Activated effector memory CD4-positive, alpha-beta T cell treated with anti-CD3 and anti-CD28 coated beads, Interleukin-2, amount 50 U/mL, for 16 hours (primary cell): ENCODE measurements at places on chromosomes 11 and 22.

GRCh38 chr11:127454856-127455255, 454.3 kb upstream of the KIRREL3 start:
- DNase-seq, result no peak

DNA sequence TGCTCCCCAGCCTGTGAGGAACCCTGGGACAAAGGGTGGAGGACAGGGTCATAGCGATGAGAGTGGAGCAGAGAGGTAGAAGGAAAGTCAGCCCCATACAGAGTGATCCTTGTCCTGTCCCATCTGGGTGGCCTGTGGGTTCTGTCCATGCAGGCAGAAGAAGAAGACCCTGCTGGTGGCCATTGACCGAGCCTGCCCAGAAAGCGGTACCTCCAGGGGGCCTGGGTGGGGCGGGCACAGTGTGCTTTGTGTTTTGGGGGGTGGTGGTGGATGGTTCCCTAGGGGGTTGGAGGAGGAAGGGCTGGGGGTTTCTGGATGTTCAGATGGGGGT, 7.9 kb downstream of the SIDT2 start:
- peak; percentile 53 for DNase-seq

DNA sequence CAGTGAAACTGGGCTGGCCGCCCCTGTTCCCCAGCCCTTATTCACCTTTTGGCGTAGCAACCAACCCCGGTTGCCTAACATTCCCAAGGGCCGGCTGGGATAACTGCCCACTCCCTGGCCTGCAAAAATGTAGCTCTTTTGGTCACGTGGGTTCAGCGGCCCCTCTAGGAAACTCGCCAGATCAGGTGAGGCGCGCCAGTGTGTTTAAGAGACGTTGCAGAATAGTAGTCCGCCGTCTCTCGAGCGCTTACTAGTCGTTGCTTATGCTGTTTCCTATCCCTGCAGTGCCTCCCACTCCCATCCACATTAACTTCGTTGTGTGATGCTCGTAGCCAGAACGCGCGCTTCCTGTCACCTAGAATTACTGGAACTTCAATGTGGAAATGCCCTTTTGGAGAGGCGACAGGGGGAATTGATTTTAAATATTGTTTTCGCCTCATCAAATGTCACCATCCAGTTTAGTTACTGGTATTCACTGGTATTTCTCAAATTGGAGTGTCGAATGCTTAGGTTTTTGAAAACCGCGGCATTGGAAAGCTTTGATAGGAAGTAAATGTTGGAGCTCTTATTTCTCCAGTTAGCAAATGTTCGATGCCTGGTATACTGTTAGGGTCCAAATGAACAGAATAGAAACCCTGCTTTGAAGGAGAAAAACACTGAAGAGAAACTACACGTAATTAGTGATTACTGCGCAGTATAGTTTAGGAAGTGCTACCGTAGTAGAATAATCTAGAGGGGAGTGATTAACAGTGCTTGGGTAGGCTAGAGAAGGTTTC, 823 bp downstream of the CEP57 start:
- peak; percentile 83 for DNase-seq

- peak; percentile 88 for DNase-seq
Measured at GRCh38 chr11:119338318-119338890, 2.3 kb downstream of the C1QTNF5 start.

- no peak for DNase-seq
Measured at GRCh38 chr11:49424136-49424535, 215.7 kb upstream of the FOLH1 start.

- no peak for DNase-seq
Measured at GRCh38 chr11:74784234-74784633, 35.6 kb downstream of the RNF169 start.

GRCh38 chr22:48953103-48953720, 874.5 kb downstream of the BRD1 start:
- DNase-seq, result no peak

DNA sequence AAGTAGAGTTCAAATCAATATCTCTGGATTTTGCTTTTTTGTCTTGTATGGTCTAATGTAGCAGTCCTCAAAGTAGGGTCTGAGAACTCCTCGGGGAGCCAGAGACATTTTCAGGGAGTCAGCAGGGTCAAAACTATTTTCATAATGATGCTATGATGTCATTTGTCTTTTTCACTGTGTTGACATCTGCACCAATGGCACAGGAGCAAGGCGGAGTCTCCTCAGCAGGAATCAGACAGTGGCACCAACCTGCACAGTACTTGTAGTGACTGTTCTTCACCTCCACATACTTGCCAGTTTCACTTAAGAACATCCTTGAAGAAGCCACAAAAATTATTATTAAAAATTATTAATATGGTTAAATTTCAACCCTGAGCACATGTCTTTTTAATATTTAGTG, 14.9 kb upstream of the FXYD6 start:
- no peak for DNase-seq

GRCh38 chr22:50445071-50445879, 29.6 kb downstream of the SBF1 start:
- no peak for DNase-seq

DNA sequence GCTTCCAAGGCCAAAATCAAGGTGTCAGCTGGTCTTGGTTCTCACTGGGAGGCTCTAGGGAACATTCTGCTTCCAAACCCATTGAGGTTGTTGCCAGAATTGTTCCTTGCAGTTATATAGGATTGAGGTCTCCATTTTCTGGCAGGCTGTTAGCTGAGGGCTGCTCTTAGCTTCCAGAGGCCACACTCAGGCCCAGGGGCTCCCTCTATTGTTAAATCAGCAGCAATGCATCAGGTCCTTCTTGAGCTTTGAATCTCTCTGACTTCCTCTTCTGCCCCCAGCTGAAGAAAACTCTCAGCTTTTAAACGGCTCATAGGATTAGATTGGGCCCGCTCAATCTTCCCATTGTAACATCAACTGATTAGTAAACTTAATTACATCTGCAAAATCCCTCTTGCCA, 39.3 kb upstream of the BSX start:
- no peak for DNase-seq

GRCh38 chr11:128896356-128896755, 5.2 kb downstream of the KCNJ5 start:
- no peak for DNase-seq
